ENCODE measurements at places on chromosomes 3 and 15.

DNA sequence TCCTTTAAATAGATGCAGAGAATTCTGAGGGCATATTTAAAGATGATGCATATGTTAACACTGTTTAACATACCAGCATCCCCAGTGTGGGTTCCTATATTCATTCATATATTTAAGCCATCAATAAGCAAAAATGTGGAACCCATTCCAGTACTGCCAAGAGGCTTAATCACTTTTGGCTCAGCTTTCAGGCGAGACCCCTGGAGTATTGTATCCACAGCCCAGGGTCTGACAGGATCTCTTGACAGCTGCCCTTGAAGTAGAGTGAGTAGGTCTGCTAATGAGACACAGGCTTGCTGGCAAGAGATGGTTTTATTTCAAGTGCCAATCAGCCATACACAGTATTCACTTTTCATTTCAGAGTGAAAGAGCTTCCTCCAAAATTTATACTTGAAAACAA is 367.3 kb downstream of the OCA2 start:
- DNase-seq: no peak

- no peak for DNase-seq
Observed at GRCh38 chr15:50484781-50485180, 60.6 kb downstream of the USP8 start.

DNA sequence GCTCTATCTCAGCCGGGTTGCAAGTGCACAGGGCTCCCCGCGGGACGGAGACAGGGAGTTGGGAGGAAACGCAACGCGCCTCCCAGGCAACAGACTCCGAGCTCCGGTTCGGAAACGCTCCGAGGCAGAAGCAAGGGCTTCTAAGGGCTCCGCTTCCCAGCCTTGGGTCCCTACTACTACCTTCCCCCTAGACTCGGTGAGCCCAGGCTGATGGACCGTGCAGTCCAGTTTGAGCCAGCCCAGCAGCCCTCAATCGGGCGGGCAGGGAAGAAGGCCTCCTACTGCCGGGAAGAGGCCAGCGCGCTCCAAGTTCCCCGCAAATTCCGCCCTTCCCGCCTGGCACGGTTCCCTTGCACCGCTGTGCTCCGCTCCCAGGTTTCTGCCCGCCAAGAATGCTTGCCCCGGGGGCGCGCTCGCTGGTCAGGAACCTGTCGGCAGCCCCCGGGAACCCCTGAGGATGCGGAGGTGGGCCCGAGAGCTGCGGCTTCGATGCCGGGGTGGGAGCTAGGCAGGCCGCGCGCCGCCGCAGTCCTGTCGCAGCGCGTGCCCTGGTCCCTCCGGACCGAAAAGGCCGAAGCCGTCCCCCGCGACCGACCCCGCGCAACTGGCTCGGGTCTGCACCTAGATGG is 728 bp downstream of the TRANK1 start:
- peak; percentile 4 for DNase-seq

DNA sequence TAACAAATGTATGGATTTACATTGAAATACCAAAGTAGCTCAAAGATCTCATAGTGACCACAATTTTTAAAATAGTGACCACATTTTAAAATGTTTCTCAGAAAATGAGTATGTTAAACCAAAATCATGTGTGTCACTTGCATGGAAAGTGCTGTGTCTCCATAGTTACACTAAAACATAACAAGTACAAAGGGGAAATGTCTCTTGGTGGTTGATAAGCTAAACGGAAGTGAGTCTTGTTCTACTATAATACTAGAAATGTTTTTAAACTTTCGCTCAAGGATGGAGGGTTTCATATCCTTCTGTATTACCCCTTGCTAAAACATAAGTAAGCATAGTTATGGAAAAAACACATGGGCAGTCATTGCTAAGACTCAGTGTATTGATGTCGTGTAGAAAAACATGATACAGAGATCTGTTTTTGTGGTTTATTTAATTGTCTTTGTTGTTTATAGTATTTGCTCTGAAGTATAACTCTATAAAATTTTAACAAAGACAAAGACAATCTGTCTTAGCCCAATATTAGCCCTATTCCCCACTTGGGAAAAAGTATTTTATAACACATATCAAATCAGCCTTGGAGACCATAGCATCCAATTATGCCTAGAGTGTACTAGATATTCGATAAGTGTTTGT is 27.0 kb upstream of the DENND4A start:
- no peak for DNase-seq

DNA sequence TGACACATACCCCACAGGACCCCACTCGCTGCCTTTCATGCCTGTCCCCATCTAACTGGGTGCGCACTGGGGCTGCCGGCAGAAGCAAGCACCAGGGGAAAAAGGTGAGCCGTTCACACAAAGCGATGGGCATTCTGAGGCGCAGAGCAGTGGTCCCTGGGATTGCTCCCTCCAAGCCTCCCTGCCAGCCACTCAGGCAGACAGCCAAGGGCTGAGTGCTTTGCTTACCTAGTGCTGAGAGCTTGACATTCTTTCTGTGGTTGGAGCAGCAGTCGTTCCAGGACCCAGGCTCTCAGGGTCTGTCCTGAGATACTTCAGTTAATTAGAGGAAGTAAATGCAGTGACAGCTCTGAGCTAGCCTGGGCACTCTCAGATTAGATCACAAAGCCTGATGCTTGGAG is 5.7 kb downstream of the ESYT3 start:
- no peak for DNase-seq

DNA sequence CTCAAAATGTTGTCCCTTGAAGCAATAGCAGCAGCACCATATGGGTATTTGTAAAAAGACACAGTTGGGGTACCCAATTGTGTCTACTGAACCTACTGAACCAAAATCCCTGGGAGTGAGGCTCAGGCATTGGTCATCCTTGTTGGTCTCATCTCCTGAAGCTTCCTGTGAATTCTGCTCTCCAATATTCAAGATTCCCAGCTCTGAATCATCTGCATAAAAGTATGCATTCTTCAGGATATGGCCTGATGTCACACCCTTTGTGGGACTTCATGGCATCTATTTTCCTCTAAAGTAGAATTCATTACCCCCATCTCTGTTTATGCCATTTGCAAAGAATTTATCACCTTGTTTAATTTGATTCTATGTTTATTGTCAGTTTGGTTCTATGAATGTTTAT is 13.3 kb upstream of the PTX3 start:
- DNase-seq: no peak

DNA sequence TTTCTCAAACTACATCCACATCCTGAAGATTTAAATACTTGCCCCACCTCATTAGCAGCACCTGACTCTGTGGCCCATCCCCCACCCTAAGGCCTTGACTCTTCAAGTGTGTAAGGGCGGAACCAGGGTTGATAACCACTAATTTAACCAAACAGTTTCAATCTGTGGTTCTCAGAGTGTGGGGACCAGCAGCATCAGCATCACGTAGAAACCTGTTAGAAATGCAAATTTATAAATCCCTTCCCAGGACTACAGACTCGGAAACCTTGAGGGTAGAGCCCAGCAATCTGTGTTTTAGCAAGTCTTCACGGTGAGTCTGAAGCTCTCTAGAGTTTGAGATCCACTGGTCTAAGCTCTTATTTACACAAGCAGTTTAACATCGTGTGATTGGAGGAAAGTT is 12.4 kb downstream of the GNB4 start:
- no peak for DNase-seq

DNA sequence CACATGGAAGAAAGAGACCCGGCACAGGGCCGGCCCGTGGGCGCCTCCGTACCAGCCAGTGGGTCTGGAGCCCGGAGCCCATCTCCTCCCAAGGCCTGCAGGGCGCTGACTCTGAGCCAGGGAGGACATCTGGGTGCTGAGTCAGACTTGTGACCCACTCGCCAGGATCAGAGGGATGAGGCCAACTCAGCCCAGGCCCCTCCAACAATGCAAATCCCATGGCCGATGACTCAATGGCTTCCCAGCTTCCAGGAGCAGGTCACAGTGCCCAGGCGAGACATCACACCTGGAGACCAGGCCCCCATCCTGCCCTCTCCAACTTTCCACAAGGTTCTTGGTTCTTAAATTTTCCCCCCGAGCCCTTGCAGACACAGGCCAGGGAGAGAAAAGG is 95.1 kb downstream of the LRIG1 start:
- DNase-seq: no peak

DNA sequence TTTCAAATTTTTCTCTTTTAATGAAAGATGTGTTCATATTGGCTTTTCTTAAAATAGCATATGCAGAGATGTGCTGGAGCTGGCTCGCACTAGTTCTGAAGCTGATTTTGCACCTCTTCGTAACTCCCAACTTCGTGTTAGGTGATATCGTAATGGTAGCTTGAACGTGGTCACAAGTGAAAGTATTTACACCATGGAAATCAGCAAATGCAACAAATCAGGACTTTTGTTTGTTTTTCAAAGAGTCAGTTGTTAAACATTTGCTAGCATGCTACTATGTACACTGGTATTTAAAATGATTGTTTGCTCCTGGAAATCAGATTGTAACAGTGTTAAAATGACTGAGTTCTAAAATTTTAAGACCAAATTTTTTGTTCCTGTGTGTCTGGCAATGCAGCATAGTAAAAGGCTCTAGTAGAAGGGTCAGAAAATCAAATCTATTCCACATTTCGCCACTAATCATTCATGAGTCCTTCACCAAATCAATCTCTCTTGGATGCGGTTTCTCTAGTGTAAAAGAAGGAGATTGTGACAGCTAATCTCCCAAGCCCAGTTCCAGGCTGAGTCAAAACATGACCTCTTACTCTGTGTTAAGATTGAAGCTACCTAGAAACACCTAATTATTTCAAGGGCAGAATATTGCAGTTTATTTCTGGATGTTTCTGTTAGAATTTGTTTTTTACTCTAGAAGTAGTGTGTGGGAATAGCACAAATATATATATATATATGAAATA is 34.3 kb upstream of the CMC1 start:
- DNase-seq: no peak

DNA sequence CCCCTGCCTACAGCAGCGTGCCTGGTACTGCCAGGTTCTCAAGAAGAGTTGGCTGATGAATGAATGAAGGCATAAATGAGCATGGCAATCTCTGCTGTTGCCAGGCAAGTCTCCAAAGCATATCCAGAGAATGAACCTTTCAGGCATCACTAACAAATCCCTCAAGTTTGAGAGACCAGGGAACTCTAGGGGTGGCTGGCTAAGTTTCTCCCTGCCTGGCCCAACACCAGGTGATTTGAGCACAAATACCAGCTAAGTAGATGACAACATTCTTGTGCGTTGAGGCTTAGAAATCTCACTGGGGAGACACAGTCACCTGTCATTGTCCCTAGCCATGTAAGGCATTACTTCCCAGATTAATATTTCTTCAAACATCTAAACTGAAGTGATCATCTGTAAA is 81.4 kb upstream of the PTX3 start:
- DNase-seq: no peak

DNA sequence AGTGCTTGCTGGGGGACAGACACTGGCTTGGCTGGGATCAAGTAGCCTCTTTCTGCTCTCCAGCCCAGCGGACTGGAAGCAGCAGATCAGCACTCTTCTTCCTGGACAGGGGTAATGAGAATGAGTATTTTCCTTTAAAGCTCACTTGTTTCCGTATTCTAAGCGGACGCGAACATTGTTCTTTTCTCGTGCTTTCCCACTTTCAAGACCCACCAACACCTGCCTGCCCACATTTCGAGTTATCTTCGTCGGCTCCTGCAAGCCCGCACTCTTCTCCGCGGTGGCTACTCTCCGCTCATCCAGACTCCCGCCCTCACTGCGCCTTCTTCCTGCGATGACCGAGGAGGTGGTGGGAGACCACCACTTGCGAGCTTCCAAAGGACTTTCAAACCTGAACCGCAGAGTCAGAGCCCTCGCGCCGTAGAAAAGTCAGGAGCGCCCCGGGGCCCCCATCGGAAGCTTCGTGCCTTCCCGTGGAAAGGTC is 1.6 kb upstream of the PPM1L start:
- no peak for DNase-seq

DNA sequence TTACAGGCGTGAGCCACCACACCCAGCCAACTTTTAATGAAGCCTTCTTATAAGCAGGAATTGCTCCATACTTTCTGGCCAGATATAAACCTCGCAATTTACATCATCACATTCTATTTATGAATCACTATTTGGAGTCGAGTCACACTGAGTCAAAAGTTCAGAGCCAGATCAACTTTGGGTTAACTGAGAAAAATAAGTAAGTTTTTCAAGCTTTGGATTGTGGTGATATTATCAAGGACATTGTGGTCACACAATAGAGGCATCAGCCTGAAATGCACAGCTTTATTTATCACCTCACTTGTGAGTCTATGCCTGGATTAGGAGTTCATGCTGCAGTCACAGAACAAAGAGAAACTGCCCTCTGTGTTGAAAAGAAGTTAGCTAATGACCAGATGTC is 1163.5 kb downstream of the ROBO1 start:
- DNase-seq: no peak

- no peak for DNase-seq
Observed at GRCh38 chr3:75260-75659, 121.3 kb upstream of the CHL1 start.

DNA sequence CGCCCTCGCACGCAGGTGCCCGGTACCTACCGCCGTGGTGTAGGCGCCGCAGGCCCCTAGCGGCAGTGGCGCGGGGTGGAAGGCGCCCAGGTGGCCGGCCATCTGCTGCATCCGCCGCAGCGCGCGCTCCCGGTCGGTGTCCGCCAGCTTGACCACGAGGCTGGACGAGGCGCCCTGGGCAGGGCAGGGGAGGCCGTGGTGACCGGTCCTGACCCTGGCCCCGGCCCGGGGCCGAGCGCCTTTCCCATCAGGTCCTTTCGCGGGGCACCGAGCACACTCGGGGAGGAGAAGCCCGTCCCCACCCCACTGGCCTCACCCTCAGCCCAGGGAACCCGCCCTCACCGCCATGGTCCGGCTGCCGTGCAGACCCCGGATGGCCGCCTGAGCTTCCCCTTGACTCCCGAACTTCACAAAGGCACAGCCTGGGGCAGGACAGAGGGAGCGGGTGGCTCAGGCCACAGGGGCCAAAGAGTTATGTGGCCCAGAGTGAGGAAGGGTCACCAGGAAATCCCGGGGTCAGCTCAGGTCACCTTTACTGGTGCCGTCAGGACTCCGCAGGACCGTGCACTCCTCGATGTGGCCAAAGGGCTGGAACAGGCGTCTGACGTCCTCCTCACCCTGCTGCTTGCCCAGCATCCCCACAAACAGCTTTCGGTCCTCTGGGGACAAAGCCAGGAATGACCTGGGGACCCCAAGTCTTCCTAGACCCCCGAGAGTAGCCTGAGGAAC is 17.4 kb upstream of the PARP6 start:
- no peak for DNase-seq

Data from stimulated activated CD8-positive, alpha-beta memory T cell treated with anti-CD3 and anti-CD28 coated beads, Interleukin-2, amount 100 ng/mL, for 1 hour (primary cell).